ENCODE measurements at places on chromosomes 16 and 17.
A peak's percentile ranks its signal among the peaks of the same experiment; 100 is the strongest.

- DNase-seq, result no peak
These were observed 58.7 kb downstream of the SDK2 start for GRCh38 chr17:73585583-73585982.

DNA sequence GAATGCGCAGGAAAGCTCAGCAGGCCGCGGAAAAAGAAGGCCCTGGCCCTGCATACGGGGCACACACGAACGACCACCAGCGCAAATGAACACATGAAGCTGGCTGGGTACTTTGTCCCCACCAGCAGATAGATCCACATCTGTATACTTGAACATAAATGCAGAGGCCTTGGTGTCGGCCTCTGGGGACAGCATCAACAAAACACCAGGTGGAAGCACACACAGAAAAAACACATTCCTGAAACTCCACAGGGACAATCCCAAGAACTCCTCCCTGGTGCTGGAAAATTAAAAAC is 606 bp upstream of the ZBTB4 start:
- no peak for DNase-seq

DNA sequence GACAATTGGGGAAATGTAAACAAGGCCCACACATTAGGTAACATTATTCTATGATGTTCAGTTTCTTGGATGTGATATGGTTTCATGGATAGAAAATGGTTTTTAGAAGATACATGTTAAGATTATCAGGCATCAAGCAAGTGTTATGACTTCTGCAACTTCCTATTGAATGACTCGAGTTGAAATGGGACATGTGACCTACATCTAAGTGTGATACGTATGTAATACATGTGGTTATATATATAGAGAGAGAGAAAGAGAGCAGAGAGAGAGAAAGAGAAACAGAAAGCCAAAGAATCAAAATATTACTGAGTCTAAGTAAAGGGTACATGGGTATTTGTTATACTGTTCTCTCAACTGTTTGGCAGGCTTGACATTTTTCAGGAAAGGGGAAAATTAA is 1.7 kb downstream of the TMEM170A start:
- no peak for DNase-seq

DNA sequence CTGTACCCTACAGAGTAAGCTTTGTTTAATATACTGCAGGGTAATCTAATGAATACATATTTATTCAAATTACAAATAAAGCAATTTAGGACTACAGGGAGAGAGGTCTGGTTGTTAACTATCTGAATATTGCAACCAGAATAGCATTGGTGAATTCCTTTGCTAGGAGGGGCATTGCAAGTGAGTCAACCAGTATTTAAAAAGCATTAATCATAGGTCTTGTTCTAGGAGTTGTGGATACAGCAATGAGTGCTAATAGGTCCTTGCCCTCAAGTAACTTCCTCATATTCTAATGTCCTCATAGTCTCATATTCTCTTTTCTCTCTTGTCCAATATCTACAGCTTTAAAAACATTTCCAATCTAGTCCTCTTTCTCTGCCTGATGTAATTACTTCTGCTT is 531.4 kb downstream of the CDH11 start:
- no peak for DNase-seq

DNA sequence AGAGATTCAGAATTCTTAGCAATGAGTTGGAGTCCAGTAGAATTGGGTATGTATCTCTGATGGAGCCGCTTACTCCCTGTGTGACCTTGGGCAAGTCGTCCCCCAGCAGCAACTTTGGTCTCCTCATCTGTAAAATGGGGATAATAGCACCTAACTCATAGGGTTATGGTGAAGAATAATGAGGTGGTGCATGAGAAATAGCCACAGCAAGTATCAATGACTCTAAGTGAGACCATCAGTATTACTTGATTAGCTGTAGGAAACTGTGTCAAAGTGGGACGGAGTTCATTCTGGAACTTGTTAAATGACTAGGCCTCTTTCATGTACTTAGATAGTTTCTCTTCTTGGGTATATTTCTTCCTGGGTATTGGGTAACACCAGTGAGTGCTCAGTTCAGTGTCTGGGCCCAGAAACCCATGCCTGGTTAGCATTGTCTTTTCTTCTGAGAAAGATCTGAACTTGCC is 6.4 kb downstream of the PRKCB start:
- no peak for DNase-seq

- DNase-seq, result no peak
These were observed 22.4 kb downstream of the CCDC182 start for GRCh38 chr17:57722704-57723043.

DNA sequence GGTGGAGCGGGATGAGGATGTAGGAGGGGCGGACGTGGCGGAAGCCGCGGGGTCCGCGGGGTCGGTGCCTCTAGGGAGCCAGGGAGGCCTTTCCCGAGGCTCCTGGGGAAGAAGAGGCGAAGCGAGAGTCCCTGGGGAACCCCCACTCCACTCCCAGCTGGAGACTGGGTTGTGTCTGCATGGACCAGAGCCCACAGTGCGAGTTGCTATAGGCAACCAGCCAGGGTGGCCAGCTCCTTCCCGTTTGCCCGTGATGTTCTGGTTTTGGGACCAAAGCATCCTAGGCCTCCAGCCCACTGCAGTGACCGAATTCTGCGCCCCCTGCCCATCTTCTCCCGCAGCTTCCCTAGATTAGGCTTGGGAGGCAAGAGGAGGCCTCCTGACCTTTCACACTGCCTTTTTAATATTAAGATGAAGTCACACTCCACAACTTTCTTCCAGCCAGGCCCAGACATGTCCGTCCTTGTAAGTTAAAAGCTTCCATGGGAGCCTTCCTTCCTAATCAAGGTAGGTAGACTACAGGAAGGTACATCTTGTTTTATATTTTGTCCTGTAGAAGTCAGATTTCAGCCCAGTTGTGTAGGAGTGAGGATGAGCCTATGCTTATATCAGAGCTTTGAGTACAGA is 469 bp downstream of the AMZ2 start:
- no peak for DNase-seq

- no peak for DNase-seq
These were observed 35.3 kb upstream of the HELZ start for GRCh38 chr17:67280279-67280678.

GRCh38 chr16:85593494-85594221 is 19.5 kb upstream of the GSE1 start:
- DNase-seq, result no peak

DNA sequence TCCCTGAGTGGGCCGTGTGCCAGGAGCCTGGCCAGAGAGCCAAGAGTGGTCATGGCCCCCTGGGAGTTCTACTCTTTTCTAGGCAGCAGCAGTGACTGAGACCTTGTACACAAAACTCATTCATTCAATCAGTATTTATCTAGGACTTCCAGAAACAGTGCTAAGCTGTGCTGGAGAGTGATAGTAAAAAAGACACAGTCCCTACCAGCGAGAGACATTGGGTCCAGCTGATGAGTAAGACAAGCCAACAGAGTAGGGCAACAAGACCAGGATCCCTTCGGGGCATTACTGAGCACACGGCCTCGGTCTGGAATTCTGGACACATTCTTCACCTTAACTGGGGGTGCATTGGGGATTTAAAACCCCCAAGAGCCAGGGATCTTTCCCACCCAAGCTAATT is 20.2 kb downstream of the CBX4 start:
- no peak for DNase-seq

- no peak for DNase-seq
These were observed 17.1 kb upstream of the CRK start for GRCh38 chr17:1473170-1473569.

GRCh38 chr16:84959784-84960417 is 51.4 kb downstream of the ZDHHC7 start:
- no peak for DNase-seq

DNA sequence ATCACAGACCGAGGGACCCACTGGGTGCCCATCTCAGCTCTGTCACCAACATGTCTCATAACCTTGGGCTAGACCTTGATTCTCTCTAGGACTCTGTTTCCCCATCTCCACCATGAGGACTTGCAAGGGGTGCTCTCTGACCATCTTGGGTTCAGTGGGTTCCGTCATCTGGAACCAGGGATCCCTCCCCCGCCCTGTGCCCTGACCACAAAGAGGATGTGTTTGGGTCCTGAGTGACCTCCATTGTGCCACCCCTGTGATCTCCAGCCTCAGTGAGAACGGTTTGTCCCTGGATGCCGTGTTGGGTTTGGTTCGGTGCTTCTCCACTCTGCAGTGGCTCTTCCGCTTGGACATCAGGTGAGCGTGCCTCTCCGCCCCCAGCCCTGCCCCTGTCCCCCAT is 49.1 kb upstream of the CPNE2 start:
- no peak for DNase-seq

DNA sequence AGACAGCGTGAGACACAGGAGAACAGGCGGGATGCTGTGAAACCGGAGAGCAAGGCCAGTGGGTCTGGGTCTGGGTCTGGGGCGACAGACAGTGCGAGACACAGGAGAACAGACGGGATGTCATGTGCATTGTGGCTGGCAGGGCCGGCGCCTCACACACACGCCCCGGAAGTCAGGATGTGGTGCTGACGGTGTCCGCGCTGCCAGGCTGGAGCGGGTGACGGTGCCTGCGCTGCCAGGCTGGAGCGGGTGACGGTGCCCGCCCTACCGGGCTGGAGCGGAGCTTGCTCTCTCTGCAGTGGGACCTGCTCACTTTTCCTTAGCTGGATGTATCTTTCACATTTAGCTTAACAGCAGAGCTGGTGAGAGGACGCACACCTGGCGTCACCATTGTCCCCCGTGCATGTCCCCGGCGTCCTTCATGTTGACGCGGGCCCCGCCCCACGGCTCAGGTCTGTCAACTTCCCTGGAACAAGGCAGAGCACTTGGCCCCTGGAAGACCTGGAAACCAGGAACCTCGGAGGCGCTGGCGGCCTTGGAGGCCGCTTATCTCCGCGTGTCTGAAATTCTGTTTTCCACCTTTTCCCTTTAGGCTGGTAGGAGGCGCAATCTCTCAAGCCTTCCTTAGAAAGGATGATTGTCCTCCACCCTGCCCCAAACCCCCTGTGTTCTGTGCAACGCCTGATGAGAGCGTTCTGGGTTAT is 43.0 kb upstream of the ZNF750 start:
- peak; percentile 74 for DNase-seq

DNA sequence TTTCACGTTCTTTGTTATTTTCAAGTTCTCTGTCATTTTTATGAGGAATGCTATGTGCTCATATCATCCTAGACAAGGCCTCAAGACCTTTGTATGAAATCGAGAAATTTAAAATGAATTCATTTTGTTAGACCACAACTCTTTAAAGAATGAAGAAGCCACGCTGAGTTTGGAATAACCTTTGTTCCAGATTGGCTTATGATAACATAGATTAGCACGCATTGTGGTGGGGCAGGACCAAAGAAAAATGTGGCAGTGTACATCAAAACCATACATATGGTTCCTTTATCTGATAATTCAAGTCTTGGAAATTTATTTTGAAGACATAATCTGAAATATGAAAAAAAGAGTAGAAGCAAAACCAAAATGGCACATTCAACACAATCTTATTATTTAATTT is 2.2 kb downstream of the HSD17B2 start:
- DNase-seq, result no peak

DNA sequence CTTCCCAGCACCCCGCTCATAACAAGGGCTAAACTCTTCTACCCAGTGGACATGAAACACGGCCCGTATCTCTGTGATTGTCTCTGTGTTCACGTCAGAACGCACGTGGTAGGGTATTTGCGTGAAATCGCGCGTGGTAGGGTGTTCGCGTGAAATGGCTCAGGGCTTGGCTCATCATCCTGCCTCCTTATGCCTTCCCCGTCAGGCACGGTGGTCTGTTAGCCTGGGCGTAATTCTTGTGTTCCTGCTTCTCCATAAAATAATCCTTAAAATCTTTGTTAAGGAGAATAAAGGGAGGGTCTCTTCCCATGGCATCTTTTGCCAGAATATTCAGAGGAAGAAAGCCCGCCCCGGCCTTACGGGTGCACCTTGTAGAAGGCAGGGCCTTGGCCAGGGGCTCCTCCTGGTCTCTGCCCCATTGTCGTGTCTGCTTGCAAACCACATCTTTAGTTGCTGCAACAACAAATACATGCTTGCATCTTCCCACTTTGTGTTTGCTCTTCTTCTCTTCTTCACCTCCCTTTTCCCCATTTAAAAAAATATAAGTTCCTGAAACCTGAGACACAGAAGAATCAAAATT is 116.7 kb upstream of the CHMP6 start:
- DNase-seq, result no peak

DNA sequence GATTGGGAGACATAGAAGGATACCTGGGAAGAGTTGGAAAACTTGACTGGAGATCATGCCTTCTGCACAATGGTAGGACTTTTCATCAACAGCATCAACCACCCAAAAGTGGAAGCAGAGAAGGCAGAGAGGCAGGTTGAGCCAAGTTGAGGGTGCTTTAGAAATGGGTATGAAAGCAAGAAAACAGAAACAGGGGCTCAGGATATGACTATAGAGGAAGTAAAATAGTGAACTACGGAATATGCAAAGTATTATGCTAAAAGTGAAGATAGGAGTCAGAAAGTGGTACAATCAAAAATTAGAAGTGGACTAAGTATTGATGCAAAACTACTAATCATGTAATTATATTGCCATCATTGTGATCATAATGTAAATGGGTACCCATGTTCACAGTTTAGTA is 16.1 kb upstream of the ARHGAP44 start:
- DNase-seq, result no peak

- no peak for DNase-seq
These were observed 30.3 kb upstream of the CAPN15 start for GRCh38 chr16:497258-497657.

GRCh38 chr17:37368577-37368976 is 7.2 kb upstream of the C17orf78 start:
- DNase-seq, result no peak

GRCh38 chr16:81442220-81442915 is 2.2 kb upstream of the CMIP start:
- no peak for DNase-seq

GRCh38 chr16:73615071-73615940 is 567.4 kb upstream of the ZFHX3 start:
- no peak for DNase-seq

DNA sequence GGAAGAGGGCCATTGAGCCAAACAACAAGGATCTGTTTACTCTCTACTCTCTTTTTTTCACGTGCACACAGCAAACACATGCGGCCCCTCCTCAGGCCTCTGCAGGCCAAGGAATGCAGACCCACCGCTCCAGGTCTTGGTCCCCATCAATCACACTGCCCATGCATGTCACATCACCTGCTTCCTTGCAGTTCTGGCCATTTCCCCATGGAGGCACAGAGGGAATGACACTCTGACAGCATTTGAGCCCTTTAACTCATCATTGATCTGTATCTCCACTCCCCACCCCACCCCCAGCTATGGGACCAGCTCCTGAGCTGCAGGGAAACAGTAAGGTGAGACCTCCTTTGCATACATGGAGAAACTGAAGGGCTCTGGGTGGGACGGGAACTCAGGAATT is 45.9 kb upstream of the MEIOC start:
- DNase-seq, result no peak

- no peak for DNase-seq
These were observed 12.6 kb upstream of the ALOX12B start for GRCh38 chr17:8100111-8100510.

DNA sequence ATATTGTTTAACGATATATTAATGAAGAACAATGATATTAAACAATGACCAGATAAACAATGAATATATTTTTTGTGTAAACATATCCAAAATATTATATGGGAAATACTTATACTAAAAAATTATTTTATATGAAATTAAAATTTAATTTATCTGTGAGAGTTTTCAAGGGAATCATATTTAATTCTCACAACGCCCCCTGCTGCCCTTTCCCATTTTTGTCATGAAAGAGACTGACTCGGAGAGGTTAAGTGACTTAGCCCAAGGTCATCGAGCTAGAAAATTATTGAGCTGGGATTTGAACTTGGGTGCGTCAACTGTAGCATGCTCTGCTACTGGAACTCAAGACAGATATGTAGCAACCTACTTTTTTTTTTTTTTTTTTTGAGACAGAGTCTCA is 7.2 kb upstream of the MYCBPAP start:
- DNase-seq, result peak; percentile 10

GRCh38 chr17:79919164-79919585 is 79.9 kb upstream of the CBX4 start:
- no peak for DNase-seq
